ENCODE measurements at places on chromosomes 1 and 21. TPM values are rescaled to one million over a fixed set of nuclear protein-coding genes. Genes with fewer than 3 reads are reported as not detected.

DNA sequence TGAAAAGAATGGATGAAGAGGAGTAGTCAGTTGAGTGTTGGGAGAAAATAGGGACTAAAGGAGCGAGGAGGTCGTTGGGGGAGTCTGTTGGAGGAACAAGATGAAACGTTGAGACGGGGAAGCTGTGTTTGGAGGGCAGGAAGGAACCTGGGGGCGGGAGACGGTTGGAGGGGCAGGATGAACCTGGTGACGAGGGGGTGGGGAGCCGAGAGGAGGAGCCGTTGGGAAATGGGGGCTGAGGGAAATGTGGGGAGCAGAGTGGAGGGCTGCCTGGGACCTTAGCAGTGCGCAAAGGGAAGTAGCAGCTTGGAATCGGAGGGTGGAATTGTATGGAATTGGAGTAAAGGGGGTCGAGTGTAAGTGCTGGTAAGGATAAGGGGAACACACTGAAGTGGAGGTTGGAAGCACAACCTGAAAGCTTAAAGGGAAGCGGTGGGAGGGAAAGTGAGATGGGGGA is 630 bp downstream of the MTF2 start:
- DNase-seq: peak; percentile 57

DNA sequence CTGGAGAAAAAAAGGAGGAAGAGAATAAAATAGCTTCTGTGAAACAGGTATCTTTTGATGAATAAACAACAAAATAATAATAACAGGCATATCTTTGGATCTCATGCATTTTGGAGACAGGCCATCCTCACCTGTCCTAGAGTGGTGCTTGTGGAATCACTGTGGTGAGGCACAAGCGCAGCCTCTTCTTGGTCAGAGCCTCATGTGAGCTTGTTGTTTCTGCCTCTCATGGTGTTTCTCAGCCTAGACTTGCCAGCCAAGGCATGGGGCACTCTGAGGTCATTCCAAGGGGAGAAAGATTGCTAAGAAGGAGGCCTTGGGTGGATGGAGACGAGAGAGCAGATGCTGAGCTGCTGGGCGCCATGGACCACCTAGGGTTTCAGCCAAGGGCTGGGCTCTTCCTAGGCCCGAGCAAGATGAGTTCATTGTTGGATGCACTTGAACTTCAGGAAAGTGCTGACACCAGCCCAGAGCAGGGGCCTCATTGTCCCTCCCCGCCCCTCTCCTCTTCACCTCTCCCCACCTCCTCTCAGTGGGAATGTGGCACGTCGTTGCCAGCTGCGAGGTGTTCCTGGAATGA is 49.5 kb downstream of the ATP5PO start:
- no peak for DNase-seq

DNA sequence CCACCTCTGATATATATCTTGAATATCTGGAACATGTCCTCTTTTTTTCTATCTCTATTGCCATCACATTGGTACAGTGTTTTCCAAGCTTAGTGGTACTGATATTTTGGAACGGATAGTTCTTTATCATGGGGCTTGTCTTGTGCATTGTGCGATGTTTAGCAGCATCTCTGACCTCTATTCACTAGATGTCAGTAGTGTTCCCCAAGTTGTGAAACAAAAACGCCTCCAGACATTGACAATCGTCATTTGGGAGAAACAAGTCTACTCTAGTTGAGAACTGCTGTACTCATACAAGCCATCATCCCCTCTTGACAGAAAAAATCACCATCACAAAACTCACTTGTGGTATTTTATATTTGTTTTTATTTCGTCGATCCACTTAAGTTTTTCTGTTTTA is 79.7 kb upstream of the CHODL start:
- DNase-seq: no peak

The ALG14 gene
- total RNA-seq: 3.7 TPM

The CASQ2 gene
- total RNA-seq: not detected

The MACF1 gene
- 400 TPM for total RNA-seq
